Activated CD8-positive, alpha-beta memory T cell treated with anti-CD3 and anti-CD28 coated beads for 1 hour (primary cell): ENCODE measurements at places on chromosomes 7 and 10.
A peak's percentile ranks its signal among the peaks of the same experiment; 100 is the strongest.

DNA sequence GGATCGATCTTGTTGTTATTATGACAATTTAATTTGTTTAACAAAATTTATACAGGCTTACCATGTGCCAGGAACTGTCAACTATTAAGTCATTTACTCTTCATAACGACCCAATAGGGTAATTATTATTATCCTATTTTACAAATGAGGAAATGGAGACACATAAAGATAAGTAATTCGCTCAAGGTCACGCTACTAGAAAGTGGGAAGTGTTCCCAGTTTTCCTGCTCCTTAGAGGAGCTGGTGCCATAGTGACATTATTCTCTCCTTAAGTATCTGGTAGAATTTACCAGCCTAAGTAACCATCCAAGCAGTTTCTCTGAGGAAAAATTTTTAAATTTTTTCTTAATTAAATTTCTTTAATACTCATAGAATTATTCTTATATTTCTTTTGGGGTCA is 360.9 kb upstream of the RNF32 start:
- DNase-seq = no peak

DNA sequence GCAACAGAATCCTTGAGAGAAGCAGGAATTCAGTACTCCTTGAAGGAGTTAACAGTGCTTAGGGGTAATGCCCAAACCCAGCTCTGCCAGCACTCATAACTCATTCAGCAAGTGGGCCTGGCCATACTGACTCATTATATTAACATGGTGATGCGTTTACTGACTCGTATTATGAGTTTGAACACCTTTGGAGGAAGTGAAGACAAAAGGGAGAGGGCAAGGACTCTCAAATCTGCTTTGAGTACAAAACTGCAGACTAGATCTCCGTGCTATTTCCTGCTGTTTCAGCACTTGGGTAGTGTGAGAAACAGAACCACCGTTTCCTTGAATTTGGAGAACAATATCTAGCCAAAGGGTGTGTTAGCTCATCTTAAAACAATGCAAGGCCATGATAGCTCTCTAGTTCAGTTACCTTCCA is 30.8 kb downstream of the SLC16A9 start:
- no peak for DNase-seq

- peak; percentile 77 for DNase-seq
Observed at GRCh38 chr7:70647801-70648498, 484.0 kb upstream of the GALNT17 start.

DNA sequence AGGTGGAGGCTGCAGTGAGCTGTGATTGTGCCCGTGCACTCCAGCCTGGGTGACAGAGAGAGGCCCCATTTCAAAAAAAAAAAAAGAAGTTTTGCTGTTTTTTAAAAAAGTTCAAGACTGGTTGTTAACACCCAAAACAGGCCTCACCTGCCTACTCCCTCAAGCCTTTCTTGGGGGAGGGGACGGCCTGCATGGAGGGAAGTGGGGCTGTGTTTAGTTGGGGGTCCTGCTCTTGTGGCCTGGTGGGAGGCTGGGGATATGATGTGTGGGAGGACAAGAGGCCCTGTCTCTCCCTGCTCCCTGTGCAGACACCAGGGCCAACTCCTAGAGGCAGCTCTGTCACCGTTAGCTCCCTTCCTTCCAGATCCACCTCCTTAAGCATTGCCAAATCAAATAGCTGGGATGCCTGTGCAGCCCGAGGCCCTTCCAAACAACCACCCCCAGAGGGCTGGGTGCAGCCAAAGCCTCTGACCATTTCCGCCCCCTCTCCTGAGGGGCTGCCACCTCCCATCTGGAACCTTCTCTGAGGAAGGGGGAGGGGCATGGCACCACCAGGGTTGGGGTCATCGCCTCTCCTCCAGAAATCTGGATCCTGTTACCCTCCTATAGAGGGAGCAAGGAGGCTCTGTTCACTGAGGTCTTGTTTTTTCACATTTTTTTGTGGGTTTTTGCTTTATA is 32.9 kb upstream of the ANKRD2 start:
- no peak for DNase-seq

- DNase-seq = no peak
Observed at GRCh38 chr10:2122431-2123124, 385.3 kb upstream of the ADARB2 start.

DNA sequence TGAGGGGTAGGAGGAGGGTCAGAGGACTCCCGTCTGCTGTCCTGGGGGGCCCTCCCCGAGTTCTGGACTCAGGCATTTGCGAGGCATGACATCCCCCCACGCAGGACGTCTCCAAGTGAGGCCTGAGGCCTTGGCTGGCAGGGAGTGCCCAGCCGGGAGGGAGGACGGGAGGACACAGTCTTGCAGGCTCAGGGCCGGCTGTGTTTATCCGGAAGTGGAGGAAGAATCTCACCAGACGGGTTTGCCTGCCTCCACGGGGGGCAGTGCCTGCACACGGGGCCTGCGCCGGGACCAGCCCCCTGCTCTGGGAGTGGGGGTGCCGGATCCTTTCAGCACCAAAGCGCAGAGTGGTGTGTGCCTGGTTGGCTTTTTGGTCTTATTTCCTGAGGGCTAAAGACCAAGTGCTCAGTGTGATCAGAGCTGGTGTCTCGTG is 10.9 kb downstream of the PWWP2B start:
- DNase-seq = no peak

GRCh38 chr7:138468244-138469123 is 8.4 kb downstream of the TRIM24 start:
- DNase-seq = no peak
